ENCODE measurements at places on chromosomes 1 and 21. TPM values are rescaled to one million over a fixed set of nuclear protein-coding genes. Genes with fewer than 3 reads are reported as not detected.

DNA sequence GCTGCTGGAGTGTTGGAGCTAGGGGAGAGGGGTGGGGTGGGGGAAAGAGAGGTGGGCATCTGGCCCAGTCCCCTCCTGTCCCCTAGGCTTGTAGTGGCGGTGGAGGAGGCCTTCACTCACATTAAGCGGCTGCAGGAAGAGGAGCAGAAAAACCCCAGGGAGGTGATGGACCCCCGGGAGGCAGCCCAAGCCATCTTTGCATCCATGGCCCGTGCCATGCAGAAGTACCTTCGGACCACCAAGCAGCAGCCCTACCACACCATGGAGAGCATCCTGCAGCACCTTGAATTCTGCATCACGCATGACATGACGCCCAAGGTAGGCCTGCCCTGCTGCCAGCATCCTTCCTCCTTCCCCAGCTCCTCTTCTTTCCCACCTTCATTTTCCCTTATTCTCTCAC, 23.6 kb downstream of the VANGL2 start:
- DNase-seq: no peak

Gene TMEM61
- not detected for total RNA-seq

- no peak for DNase-seq
Measured at GRCh38 chr1:243580072-243580471, 270.0 kb downstream of the AKT3 start.

DNA sequence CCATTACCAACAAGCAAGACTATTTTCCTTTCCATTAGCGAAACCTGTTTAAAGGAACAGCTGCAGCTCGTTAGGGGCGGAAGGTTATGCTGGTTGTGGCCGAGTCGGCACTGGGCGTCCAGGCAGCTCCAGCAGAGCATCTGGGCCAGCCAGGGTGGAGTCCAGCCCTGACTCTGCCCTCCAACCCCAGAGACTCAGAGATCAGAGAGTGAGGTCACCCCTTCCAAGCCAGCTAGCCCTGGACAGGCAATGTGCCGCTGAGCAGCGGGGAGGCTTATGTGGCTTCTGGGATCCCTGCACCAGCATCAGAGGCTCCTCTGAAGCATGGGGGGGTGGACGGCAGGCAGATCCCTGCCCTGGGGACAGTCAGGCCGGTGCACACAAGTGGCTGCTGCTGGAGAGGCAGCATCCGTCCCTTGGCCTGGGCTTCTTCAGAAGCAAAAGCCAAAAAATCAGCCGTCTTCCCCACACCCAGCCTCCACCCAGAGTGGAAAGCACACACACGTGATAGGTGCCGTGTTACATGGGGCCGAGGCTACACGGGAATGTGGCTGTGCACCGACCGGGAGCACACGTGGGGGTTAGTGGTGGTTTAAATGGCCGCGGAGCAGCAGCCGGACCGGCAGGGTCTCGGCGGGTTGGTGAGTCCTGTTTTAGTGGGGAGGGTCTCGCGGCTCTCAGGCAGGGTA, 30.1 kb downstream of the SLC66A1 start:
- peak; percentile 60 for DNase-seq

DNA sequence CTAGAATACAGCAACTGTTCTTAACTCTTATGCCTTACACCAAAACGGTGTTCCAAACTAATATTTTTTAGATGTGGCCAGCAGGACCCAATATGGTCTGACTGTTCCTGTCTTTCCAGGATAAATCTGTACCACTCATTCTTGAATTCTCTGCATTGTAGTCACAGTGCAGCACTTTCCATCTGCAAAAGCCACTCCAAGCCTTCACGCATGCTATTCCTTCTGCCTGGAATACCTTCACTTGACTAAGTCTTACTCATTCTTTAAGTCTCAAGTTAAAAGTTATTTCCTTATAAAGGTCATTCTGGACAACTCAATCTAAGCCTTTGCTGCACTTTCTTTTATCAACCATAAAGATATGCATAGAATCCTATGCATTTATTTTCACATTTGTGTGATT, 1194.5 kb downstream of the PLA2G4A start:
- DNase-seq: no peak

DNA sequence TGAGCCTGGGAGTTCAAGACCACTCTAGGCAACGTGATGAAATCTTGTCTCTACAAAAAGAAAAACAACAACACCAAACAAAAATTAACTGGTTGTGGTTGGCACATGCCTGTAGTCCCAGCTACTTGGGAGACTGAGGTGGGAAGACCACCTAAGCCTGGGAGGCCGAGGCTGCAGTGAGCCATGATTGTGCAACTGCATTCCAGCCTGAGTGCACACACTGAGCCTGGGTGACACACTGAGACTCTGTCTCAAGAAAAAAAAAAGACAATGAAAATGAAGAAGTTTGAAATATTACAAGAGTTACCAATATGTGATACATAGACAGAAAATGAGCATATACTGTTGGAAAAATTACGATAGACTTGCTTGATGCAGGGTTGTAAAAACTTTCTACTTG, 31.9 kb downstream of the PDC start:
- no peak for DNase-seq

- no peak for DNase-seq
Measured at GRCh38 chr1:98298319-98298718, 363.2 kb upstream of the SNX7 start.

DNA sequence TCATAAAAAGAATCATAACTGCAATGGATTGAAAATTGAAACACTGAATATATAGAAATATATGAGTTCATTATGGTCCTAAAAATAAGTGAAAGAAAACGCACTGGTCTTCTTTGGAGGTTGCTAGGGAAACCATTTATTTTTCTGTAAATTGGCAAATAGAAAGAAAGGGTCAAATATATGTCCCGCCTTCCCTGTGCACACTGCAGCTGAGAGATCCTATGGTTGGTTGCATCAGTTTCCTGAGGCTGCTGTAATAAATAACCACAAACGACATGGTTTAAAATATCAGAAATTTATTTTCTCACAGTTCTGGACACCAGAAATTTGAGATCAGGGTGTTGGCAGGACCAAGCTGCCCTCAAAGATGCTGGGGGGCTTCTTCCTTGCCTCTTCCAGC, 35.0 kb downstream of the CA6 start:
- DNase-seq: no peak

Gene KIF21B
- 0.84 TPM for total RNA-seq

Gene TLR5
- total RNA-seq: 3.7 TPM

Gene SLC30A7
- 14.4 TPM for total RNA-seq

GRCh38 chr1:61746813-61747212, 4.5 kb downstream of the PATJ start:
- DNase-seq: no peak

Gene TMPRSS2
- not detected for total RNA-seq

GRCh38 chr1:46062651-46063319, 69.6 kb downstream of the PIK3R3 start:
- no peak for DNase-seq

DNA sequence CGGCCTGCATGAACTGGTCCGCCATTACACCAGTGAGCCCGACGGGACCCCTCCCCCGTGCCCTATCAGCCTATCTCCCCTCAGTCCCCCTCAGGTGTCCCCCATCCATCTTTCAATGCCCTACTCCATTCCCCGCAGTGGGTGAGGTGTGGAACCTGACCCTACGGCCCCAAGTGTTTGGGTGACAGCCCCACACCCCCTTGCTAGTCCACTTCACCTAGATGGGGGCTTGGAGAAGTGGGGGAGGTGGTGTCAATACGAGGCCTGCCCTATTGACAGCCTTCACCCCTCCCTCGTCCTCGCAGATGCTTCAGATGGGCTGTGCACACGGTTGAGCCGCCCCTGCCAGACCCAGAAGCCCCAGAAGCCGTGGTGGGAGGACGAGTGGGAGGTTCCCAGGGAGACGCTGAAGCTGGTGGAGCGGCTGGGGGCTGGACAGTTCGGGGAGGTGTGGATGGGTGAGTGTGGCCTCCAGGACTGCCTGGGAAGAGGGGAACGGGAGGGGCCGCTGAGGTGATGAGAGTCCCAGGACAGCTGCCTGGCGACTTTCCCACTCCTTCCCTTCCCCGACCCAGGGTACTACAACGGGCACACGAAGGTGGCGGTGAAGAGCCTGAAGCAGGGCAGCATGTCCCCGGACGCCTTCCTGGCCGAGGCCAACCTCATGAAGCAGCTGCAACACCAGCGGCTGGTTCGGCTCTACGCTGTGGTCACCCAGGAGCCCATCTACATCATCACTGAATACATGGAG, 15.7 kb upstream of the HDAC1 start:
- DNase-seq: no peak

DNA sequence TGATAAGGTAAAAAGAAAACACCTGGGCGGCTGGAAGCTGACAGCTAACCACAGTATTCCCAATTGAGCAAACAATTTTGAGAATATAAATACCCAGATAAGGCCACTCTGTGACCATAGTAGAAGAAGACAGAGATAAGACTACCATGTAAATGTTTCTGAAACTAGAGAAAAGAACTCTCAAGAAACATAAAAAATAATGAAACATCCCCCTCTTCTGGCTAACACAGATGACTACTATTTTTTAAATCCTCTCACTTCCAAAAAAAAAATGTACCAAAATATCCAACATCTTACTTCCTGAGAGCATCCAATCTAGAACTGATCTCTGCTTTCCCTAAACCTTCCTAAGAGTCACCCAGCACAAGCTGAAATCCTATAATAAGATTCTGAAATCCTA, 125.9 kb downstream of the HFM1 start:
- DNase-seq: no peak

DNA sequence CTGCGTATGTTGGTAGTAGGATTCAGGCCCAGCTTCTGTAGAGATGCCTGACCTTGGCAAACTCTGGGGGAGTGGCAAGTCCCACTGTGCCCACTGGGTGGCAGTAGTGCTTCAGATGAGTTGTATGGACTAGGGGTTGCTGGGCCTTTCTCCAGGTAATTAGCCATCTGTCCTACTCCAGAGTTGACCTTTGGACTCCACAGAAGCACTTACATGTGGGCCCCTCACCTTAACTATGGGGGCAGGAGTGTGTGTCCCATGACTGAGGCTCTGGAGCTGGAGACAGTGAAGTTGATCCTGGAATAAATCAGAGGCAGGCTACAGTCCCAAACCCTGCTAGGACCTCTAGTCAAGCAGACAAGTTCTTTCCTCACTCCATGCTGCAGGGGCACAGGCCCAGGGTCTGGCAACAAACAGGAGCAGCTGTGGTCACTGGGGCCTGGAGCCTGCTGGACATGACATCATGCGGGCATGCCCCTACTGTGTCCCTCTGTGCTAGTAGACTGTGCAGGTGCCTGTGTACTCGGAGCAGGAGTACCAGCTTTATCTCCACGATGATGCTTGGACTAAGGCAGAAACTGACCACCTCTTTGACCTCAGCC, 4.6 kb downstream of the DMAP1 start:
- peak; percentile 73 for DNase-seq

DNA sequence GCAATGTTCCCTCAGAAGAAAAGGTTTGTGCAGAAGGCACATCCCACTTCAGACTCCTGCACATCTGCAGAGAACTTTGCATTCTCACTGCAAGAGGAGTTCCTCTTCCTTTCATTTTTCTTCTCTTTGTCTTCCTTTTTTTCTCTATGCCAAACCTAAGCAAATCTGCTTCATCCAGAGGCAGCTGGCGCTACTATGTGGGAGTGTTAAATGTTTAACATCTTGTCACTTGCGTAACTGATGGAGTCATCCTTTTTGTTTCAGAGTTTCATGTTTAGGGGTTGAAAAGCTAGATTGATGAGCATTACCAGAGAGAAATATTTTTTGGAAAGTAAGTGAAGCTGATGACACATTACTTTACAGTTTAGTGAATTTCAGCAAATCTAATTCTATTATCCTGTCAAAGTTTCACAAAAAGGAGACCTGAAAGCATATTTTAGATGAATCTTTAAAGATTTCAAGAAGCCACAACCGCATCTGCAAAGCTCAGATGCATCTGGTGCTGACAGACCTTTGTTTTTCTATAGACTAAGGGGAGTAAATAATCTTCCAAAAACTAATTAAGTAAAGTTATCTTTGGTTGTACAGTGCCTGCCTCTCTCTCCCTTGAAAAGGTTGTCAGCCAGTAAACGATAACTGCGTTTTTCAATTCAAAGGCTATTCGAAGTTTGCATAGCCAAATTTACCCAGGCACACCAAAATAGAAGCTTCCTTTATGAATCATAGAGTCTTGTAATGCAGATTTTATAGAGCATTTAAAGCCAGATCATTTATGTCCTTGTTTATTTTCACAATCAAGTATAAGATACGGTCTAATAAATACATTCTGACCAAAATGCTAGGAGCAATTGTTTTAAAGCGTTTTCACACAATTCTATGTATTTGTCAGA, 1.2 kb upstream of the LRRC53 start:
- DNase-seq: no peak

GRCh38 chr1:38486085-38486484, 373.5 kb downstream of the RRAGC start:
- DNase-seq: no peak

Gene CDC7
- total RNA-seq: 0.87 TPM

- DNase-seq: no peak
Measured at GRCh38 chr1:202105571-202106339, 17.0 kb upstream of the GPR37L1 start.

GRCh38 chr1:165353731-165354671, 2.5 kb downstream of the LMX1A start:
- DNase-seq: no peak

- no peak for DNase-seq
Measured at GRCh38 chr1:164720440-164721227, 161.7 kb downstream of the PBX1 start.

Gene C1orf87
- not detected for total RNA-seq

Gene CPT2
- 17.2 TPM for total RNA-seq

Gene ACOT11
- 13.8 TPM for total RNA-seq

DNA sequence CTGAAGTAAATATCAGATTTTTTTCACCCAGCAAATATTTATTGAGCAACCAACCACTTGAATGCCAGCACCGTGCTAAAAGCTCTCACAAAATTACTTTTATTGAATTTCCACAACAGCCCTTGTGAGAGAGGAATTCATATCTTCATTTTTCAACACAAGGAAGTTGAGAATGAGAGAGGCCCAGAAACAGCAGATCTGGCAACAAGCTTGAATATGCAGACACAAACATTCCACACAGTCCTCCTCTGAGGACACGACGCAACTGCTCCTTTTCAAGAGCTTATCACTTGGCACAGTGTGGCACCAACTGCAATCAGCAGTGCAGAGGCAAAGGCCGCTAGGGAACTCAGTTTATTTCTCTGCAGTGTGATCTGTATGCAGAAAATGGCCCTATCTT, 32.2 kb upstream of the IFNAR2 start:
- no peak for DNase-seq

GRCh38 chr1:12495725-12496124, 122.3 kb downstream of the DHRS3 start:
- DNase-seq: no peak

GRCh38 chr1:17828991-17829390, 73.9 kb downstream of the ACTL8 start:
- no peak for DNase-seq

- no peak for DNase-seq
Measured at GRCh38 chr1:244324176-244324883, 127.4 kb downstream of the ADSS2 start.
